ENCODE measurements at places on chromosomes 11 and 22.

DNA sequence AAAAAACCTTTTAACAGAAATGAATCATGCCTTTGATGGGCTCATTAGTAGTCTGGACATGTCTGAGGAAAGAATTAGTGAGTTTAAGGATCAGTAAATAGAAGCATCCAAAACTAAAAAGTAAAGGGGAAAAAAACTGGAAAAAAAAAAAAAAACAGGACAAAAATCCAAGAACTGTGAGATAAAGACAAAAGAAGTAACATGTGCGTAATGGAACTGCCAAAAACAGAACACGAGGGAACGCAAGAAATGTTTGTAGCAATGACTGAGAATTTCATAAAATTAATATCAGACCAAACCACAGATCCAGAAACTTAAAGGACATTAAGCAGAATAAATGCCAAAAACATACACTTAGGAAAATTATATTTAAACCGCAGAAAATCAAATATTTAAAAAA is 77.4 kb downstream of the MS4A13 start:
- DNase-seq: no peak

- DNase-seq: no peak
Observed at GRCh38 chr11:27025957-27026733, 14.5 kb upstream of the BBOX1 start.

GRCh38 chr11:63929616-63930015 is 9.2 kb upstream of the NAA40 start:
- no peak for DNase-seq

DNA sequence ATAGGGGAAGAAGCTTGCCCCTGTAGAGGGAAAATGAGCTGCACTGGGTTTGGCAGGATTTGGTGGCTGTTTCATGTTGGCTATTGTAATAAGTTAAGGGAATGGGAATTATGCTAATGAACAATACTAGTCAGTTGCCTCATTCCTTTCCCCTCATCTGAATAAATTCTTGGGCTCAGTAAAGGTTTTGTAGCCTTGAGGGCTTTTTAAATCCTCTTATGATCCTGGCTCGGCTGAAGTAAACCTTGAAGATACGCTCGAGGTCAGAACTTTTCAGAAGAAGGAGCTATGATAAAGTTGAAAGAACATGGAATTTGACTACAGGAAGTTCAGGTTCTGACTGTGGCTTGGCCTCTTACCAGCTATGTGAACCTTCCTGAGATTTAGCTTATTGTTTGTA is 448.7 kb downstream of the RAB38 start:
- no peak for DNase-seq

DNA sequence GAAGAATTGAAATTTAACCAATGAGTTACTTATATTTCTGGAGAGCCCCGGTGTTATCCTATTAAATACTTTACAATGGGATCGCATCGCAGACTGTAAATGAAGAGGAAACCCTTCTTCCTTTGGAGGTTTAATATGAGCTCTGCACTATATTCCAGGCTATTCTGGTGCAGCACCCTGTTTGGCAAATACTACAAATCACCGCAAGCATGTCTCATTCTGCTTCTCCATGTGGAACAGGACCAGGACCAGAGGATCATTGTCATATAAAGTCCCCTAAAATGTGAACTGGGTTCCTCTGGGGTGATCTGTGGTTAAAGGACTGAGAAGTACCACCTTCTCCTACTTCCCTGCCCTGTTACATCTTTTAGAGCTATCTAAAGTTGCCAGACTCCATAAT is 703.7 kb downstream of the DLG2 start:
- DNase-seq: no peak

GRCh38 chr22:24996420-24996952 is 44.0 kb downstream of the KIAA1671 start:
- no peak for DNase-seq

GRCh38 chr11:112776834-112777233 is 184.4 kb upstream of the NCAM1 start:
- no peak for DNase-seq

DNA sequence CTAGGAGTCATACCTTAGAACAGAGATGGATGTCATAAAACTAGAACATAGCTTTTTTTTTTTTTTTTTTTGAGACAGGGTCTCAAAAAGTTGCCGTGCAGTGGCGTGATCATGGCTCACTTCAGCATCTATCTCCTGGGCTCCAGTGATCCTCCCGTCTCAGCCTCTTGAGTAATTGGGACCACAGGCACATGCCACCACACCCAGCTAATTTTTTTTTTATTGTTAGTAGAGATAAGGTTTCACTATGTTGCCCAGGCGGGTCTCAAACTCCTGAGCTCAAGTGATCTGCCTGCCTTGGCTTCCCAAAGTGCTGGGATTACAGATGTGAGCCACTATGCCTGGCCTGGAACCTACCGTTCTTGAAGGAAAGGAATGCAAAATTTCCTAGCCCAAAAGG is 8.8 kb upstream of the CEP295 start:
- DNase-seq: no peak

- no peak for DNase-seq
Observed at GRCh38 chr11:15006139-15006759, 34.1 kb upstream of the CALCA start.

DNA sequence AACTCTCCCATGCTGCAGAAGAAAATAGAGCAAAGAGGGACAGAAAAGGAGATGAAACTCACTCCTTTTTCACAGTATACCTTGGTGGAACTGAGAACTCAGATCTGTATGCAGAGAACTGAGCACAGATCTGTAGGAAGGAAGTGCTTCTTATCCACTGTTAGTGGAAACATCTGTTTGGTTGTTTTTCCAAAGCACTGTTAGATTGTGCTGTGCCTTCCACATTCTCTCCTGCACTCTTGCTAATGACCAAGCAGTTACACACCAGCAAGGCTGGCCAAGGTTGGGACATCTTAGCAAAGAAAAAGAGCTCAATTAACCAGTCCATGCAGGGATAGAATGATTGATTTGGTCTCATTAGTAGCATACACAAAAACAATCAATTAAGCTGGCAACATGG is 20.1 kb upstream of the SIK2 start:
- no peak for DNase-seq

DNA sequence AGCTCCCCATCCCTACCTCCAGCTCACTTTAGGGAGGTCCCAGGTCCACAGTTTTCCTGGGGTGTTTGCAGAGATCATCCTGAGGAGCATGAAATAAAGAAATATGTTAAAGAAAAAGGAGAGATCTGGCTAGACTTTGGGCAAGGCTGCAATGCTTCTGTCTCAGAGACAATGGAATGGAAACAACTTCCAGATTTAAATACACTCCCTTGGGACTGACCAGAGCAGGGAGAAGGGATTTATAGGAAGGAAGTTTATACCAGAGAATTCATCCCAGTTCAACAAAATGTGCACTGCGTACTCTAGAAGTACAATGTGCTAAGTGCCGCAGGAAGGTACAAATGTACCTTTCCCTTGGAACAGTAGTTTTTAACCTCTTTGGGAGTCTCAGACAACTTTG is 40.4 kb downstream of the ETS1 start:
- no peak for DNase-seq

- no peak for DNase-seq
Observed at GRCh38 chr11:8265681-8266241, 2.1 kb upstream of the LMO1 start.

- peak; percentile 80 for DNase-seq
Observed at GRCh38 chr11:94602430-94603372, 35.5 kb downstream of the PIWIL4 start.

GRCh38 chr11:119798656-119799055 is 69.7 kb upstream of the NECTIN1 start:
- peak; percentile 54 for DNase-seq

DNA sequence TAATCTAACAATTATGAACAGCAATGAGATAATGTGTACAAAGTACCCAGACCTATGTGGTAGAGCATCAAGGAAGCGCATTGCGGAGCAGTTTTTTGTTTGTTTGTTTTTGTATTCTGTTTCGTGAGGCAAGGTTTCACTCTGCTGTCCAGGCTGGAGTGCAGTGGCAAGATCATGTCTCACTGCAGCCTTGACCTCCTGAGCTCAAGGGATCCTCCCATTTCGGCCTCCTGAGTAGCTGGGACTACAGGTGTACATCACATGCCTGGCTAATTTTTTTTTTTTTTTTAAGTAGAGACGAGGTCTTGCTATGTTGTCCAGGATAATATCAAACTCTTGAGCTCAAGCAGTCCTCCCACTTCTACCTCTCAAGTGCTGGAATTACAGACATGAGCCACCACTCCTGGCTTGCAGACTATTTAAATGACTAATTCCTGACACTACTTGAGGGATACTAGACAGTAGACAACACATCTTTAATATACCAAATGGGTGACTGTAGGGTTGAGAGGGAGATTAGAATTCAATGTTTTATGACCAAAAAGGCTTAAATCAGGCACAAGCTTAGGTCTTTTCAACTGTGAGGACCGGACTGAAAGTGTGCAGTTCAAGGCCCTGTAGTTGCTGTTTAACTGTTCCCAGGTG is 12.7 kb downstream of the OR51B4 start:
- no peak for DNase-seq

GRCh38 chr11:110077831-110078325 is 15.3 kb upstream of the ZC3H12C start:
- no peak for DNase-seq

DNA sequence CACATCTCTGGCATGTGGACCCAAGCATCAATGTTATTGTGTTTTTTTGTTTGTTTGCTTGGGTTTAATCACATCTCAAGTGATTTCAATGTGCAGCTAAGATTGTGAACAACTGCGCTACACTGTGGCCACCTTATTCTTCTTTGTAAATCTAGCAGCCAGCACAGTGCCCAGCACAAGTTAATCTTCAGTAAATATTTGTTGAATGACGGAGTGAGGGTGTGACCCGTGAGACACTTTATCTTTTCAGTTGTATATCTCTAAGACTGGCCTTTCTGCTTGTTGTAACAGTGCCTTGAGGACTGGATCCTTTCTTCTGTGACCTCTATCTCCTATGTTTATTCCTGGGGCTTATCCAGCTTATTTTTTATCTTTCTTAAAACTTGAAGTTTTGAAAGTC is 21.4 kb upstream of the AMOTL1 start:
- DNase-seq: no peak

DNA sequence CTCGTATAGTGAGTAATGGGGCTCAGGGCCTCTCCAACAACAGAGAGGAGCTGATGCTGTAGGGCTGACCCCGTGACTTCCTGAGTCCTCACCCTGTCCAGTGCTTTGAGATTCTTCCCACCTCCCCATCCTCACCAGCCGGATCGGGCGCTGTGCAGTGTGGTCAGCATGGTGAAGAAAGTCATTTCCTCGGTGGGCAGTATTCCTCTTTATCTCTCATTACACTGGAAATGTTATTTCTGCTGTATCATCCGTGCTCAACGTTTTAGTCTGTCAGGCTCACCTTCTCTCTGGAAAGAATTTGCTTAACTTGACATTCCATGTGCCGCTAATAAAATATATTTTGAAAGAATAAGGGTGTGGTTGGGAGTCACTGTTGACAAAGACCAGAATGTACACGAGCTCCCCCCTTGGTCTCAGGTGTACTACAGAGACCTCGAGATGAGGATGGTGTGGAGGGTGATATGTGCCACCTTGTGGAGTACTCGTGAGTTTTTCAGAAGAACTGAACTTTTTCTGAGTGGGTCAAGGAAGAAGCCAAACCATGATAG is 25.7 kb upstream of the SCGB1A1 start:
- DNase-seq: no peak

DNA sequence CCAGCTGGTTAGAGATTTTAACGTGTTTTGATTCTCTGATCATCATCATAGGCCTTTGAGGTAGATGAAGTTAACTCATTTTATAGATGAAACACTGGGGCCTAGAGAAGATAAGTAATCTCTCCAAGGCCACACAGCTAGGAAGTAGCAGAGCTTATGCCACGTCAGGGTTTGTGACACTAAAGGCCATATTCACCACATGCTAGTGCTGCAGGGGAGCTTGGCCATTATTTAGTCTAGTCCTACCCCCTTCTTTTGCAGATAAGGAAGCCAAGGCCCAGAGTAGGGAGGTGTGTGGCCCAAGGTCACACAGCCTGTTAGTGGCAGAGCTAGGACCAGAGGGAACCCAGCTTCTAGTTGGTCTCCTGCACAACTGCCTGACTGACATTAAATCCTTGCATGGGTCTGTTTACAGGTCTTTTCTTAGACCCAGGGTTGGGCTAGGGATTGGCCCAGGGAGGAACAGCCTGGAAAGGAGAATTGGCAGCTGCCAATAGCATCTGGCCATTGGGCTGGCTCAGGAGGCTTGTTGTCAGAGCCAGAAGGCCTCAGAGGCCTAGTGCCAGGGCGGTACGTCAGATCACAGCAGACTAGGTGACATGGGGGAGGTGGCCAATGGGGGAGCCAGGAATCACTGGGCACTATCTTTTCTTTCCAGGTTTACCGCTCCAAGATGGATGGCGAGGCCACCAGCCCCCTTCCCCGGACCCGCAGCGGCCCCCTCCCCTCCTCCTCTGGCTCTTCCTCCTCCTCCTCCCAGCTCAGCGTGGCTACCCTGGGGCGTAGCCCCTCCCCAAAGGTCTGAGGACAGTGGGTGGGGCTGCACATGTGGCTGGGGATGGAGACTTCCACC is 36.0 kb downstream of the PHLDB1 start:
- peak; percentile 29 for DNase-seq

- DNase-seq: no peak
Observed at GRCh38 chr22:21714059-21714770, 21.4 kb downstream of the YPEL1 start.

- no peak for DNase-seq
Observed at GRCh38 chr22:35442471-35442870, 42.5 kb downstream of the MCM5 start.

GRCh38 chr11:84212468-84213390 is 926.6 kb upstream of the CCDC90B start:
- no peak for DNase-seq

DNA sequence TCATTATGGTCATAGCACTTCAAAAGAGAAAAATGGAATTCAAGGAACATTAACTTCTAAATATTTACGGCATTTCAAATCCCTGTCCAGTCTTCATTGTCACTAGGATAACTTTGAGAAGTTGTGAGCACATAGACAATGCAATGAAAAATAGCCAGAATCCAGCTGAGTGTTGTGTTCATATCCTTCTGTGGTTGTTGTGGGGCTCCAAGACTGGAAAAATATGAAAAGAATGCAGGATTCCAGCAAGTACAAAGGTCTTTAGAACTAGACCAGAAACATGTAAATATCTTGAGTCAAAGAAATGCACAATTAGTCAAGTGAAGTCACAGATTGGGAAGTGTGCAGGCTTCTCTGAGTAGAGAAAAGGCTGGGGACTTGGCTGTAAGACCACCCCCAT is 68.7 kb downstream of the WT1 start:
- DNase-seq: no peak

- DNase-seq: peak; percentile 11
Observed at GRCh38 chr11:7688238-7688826, 15.0 kb upstream of the CYB5R2 start.

DNA sequence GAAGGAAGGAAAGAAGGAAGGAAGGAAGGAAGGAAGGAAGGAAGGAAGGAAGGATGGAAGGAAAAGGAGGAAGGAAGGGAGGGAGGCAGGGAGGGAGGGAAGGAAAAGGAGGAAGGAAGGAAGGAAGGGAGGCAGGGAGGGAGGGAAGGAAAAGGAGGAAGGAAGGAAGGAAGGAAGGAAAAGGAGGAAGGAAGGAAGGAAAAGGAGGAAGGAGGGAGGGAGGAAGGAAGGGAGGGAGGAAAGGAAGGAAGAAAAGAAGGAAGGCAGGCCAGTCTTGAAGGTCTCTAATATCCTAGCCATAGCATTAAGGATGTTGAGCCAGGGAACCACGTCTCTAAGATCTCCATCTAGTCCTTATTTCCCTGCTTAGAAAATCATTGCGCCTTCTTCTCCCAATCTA is 78.8 kb downstream of the TMPRSS5 start:
- DNase-seq: no peak

GRCh38 chr11:15468466-15468865 is 353.7 kb downstream of the INSC start:
- DNase-seq: no peak

GRCh38 chr22:44955102-44955501 is 54.7 kb downstream of the PHF21B start:
- no peak for DNase-seq

Data from posterior cingulate gyrus (tissue), 11 donors.